ENCODE measurements at places on chromosomes 13 and 19. TPM values are rescaled to one million over a fixed set of nuclear protein-coding genes. Genes with fewer than 3 reads are reported as not detected.
A peak's percentile ranks its signal among the peaks of the same experiment; 100 is the strongest.

- DNase-seq: no peak
- H3K27me3 ChIP-seq: no peaks in the 10 kb centered on the region
- H3K4me1 ChIP-seq: peaks cover 57% of the 10 kb centered on the region
- no peak overlapping the region for H3K4me3 ChIP-seq
These were observed 44.0 kb downstream of the ATP11A start for GRCh38 chr13:112733661-112734379.

DNA sequence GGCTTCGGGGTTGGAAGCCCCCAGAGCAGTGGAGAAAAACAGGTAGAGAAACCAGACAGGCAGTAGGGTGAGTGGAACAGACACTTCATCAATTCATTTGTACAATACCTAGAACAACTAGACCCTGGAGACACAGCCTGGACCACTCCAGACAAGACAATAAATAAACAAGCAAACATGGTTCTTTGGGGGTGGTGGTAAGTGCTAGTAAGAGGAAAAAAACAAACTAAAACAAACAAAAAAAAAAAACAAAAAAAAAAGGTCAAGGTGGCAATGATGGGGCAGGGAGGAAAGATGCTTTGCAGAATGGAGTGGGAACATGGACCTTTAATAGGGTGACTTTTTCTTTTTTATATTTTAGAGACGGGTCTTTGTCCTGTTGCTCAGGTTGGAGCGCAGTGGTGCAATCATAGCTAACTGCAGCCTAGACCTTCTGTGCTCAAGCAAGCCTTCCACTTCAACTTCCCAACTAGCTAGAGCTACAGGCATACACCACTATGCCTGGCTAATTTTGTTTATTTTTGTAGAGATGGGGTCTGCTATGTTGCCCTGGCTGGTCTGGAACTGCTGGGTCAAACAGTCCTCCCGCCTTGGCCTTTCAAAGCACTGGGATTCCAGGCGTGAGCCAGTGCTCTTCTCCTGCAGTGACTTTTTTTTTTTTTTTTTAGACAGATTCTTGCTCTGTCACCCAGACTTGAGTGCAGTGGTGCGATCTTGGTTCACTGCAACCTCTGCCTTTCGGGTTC, 3.1 kb downstream of the JUNB start:
- no peaks in the 10 kb centered on the region for H3K4me1 ChIP-seq
- no peaks in the 10 kb centered on the region for H3K27me3 ChIP-seq
- peak overlapping the region; percentile 88 for H3K4me3 ChIP-seq

The CDADC1 gene
- 3.5 TPM for total RNA-seq

The DNAJC15 gene
- 14.0 TPM for total RNA-seq

- H3K27me3 ChIP-seq: no peaks in the 10 kb centered on the region
- H3K27ac ChIP-seq: no peak overlapping the region
- no peaks in the 10 kb centered on the region for H3K4me1 ChIP-seq
These were observed 44.0 kb upstream of the KPNA3 start for GRCh38 chr13:49836516-49836915.

- peaks cover 15% of the 10 kb centered on the region for H3K4me1 ChIP-seq
- H3K27ac ChIP-seq: no peak overlapping the region
- H3K36me3 ChIP-seq: peaks cover 4% of the 10 kb centered on the region
- H3K27me3 ChIP-seq: no peaks in the 10 kb centered on the region
These were observed 86.9 kb downstream of the DOCK9 start for GRCh38 chr13:98890925-98891324.

DNA sequence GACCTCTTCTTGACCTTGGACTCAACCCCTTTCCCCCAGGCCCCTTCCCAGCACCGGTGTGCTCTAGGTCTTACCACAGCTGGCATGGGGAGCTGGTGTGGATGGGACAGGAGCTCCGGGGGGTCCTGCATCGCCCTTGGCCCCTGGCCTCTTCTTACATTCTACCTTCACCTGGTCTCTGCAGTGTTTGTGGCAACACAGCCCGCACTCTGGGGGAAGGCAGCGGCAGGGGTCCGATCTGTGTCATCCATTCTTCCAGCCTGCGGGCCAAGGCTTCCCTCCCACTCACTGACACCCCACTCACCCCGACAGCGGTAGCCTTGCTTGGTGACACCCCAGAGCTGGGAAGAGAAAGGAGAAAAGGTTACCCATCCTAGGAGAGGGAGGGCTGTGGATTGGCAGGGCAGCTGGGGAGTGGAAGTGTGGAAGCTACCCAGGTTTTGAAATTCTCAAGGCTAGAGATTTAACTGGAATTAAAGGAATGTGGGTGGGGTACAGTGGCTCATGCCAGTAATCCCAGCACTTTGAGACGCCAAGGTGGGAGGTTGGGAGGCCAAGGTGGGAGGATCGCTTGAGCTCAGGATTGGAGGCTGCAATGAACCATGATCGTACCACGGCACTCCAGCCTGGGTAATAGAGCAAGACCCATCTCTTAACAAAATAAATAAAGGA, 8.3 kb downstream of the FAM98C start:
- H3K27ac ChIP-seq: no peak overlapping the region
- H3K4me3 ChIP-seq: no peak overlapping the region
- no peak for DNase-seq
- no peaks in the 10 kb centered on the region for H3K36me3 ChIP-seq
- H3K27me3 ChIP-seq: no peaks in the 10 kb centered on the region

DNA sequence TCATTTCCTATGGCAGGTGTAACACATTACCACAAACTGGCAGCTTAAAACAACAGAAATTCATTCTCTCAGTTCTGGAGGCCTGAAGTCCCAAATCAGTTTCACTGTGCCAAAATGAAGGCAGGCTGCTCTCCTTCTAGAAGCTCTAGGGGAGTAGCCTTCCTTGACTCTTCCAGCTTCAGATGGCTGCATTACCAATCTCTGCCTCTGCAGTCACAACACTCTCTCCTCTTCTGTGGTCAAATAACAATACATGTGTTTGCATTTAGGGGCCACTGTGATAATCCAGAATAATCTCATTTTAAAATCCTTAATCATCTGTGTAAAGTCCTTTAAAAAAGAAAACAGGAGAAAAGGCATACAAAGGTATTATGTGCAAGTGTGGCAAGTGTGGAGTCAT, 7.8 kb downstream of the DIAPH3 start:
- H3K4me1 ChIP-seq: no peaks in the 10 kb centered on the region
- DNase-seq: no peak
- H3K27me3 ChIP-seq: no peaks in the 10 kb centered on the region
- no peak overlapping the region for H3K4me3 ChIP-seq
- H3K27ac ChIP-seq: no peak overlapping the region

DNA sequence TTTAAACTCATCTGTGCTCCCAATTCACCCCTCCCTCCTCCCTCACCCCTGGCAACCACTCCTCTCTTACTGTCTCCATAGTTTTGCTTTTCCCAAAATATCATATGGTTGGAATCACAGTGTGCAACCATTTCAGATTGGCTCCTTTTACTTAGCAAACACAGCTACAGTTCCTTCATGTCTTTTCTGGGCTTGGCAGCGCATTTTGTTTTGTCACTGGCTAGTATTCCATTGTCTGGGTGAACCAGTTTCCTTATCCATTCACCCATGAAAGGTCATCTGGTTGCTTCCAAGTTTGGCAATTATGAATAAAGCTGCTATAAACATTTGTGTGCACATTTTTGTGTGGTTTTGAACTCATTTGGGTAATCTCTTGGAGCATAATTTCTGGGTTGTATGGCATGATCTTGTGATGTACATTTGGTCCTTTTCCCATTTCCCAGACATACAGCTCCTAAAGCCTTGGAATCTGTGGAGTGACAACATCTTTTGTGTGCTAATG, 23.9 kb upstream of the GAS6 start:
- H3K4me1 ChIP-seq: peaks cover 25% of the 10 kb centered on the region
- H3K4me3 ChIP-seq: no peak overlapping the region
- peak overlapping the region; percentile 13 for H3K27ac ChIP-seq
- no peaks in the 10 kb centered on the region for H3K27me3 ChIP-seq
- peak; percentile 58 for DNase-seq

- no peaks in the 10 kb centered on the region for H3K4me1 ChIP-seq
- no peak for DNase-seq
- no peak overlapping the region for H3K27ac ChIP-seq
- H3K36me3 ChIP-seq: no peaks in the 10 kb centered on the region
- H3K4me3 ChIP-seq: no peak overlapping the region
These were observed 8.0 kb downstream of the CYP4F22 start for GRCh38 chr19:15516363-15516762.

DNA sequence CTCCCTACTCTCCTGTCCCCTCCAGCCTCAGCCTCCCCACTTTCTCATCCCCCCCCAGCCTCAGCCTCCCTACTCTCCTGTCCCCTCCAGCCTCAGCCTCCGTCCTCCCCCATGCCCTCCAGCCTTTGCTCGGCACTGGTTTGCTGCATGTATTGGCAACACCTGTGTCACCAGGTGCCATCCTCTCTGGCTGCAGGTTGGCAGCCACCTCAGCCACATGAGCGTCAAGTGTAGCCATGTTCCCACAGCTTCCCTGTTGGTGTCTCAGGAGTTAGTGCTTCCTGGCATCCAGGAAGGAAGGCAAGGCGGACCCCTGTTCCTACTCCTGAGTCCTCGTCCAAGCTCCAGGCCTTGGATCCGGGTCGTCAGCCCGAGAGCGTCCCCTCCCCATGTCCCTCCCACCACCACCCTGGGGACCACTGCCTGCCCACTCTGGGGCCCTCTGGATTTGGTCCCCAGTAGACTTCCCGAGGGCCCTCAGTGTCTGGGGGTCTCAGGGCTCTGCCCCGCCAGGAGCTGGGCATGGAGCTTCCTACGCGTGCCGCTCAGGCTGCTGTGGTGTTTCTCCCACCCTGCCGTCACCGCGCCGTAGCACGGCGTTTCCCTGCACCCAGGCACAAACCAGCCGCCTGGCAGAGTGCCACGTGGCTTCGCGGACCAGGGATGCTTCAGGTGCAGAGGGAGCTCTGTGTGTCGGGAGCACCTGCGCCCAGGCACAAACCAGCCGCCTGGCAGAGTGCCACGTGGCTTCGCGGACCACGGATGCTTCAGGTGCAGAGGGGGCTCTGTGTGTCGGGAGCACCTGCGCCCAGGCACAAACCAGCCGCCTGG, 128.3 kb upstream of the MCF2L start:
- H3K27ac ChIP-seq: peak overlapping the region; percentile 73
- H3K27me3 ChIP-seq: no peaks in the 10 kb centered on the region
- peaks cover 33% of the 10 kb centered on the region for H3K36me3 ChIP-seq
- H3K4me3 ChIP-seq: no peak overlapping the region
- no peak for DNase-seq
- peaks cover 28% of the 10 kb centered on the region for H3K4me1 ChIP-seq

- H3K36me3 ChIP-seq: peaks cover 69% of the 10 kb centered on the region
- H3K27ac ChIP-seq: no peak overlapping the region
- DNase-seq: no peak
- no peaks in the 10 kb centered on the region for H3K27me3 ChIP-seq
These were observed 36.4 kb upstream of the EHD2 start for GRCh38 chr19:47676811-47677210.

- DNase-seq: no peak
- no peaks in the 10 kb centered on the region for H3K27me3 ChIP-seq
- no peak overlapping the region for H3K27ac ChIP-seq
- peaks cover 77% of the 10 kb centered on the region for H3K36me3 ChIP-seq
- H3K4me1 ChIP-seq: no peaks in the 10 kb centered on the region
These were observed 21.6 kb downstream of the LTBP4 start for GRCh38 chr19:40622773-40623075.

The SPIB gene
- total RNA-seq: not detected

GRCh38 chr13:34815526-34815925, 126.5 kb upstream of the NBEA start:
- H3K4me1 ChIP-seq: no peaks in the 10 kb centered on the region
- no peaks in the 10 kb centered on the region for H3K36me3 ChIP-seq
- H3K27me3 ChIP-seq: no peaks in the 10 kb centered on the region
- no peak for DNase-seq
- no peak overlapping the region for H3K4me3 ChIP-seq

DNA sequence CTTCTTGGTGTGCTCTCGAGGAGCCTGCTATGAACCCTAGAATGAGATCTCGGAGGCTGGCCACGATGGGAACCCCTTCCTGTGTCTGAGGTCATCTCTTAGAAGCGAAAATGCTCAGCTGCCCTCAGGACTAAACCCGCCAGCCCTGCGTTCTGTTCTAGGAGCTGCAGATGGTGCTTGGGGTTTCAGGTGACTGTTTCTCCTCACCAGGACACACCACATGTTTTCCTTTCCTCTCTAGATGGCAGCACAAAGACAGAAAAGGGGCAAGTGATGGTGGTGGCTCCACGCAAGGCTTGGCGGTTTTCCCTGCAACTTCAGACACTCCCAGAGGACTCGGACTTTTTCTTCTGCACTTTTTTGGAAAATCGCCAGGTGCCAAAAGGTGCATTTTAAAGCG, 60.1 kb downstream of the RNASEH2B start:
- H3K36me3 ChIP-seq: no peaks in the 10 kb centered on the region
- no peak overlapping the region for H3K4me3 ChIP-seq
- no peaks in the 10 kb centered on the region for H3K4me1 ChIP-seq
- no peak for DNase-seq
- H3K27ac ChIP-seq: no peak overlapping the region
- no peaks in the 10 kb centered on the region for H3K27me3 ChIP-seq

DNA sequence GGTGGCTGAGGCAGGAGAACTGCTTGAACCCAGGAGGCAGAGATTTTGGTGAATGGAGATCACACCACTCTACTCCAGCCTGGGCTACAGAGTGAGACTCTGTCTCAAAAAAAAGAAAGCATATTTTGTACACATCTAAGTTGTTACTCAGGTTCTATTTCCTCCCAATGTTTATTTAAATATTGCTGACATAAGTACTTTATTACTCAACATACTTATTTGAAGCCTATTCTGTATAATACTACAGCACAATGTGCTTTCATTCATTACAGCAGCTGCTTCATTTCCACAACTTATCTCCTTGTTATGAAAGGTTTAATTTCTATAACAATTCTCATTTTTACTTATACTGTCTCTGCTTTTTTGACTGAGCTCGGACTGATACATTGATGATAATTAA, 495.7 kb downstream of the SLITRK1 start:
- no peaks in the 10 kb centered on the region for H3K27me3 ChIP-seq
- H3K4me1 ChIP-seq: no peaks in the 10 kb centered on the region
- H3K36me3 ChIP-seq: no peaks in the 10 kb centered on the region
- H3K4me3 ChIP-seq: no peak overlapping the region
- DNase-seq: no peak
- H3K27ac ChIP-seq: no peak overlapping the region

The ZNF112 gene
- total RNA-seq: 6.9 TPM

The FAAP24 gene
- 0.67 TPM for total RNA-seq

- H3K4me3 ChIP-seq: no peak overlapping the region
- peaks cover 9% of the 10 kb centered on the region for H3K4me1 ChIP-seq
- H3K36me3 ChIP-seq: peaks cover 12% of the 10 kb centered on the region
- H3K27ac ChIP-seq: peak overlapping the region; percentile 64
- no peaks in the 10 kb centered on the region for H3K27me3 ChIP-seq
These were observed 30.9 kb downstream of the LAMP1 start for GRCh38 chr13:113327766-113328471.

DNA sequence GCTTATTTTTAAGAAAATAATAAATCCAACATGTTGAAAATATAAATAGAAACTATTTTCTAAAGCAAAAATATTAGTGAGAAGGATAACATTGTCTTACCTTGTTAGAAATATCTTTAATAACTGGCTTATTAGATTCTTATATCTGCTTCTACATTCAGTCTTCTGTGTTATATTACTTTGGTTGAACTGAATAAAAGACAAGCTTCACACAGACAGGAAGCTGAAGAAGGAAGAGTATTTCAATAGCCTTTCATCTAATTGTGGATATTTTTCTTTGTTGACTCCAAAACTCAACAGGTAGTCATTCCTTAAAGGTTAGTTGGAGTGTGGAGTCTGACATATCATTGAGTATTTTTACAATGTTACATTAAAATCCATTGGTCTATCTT, 10.9 kb downstream of the SETDB2 start:
- H3K27me3 ChIP-seq: no peaks in the 10 kb centered on the region
- no peak overlapping the region for H3K4me3 ChIP-seq
- peaks cover 7% of the 10 kb centered on the region for H3K4me1 ChIP-seq
- H3K27ac ChIP-seq: no peak overlapping the region
- H3K36me3 ChIP-seq: no peaks in the 10 kb centered on the region
- no peak for DNase-seq

- H3K27ac ChIP-seq: no peak overlapping the region
- no peaks in the 10 kb centered on the region for H3K27me3 ChIP-seq
- no peaks in the 10 kb centered on the region for H3K36me3 ChIP-seq
These were observed 4.7 kb downstream of the ZNF446 start for GRCh38 chr19:58480831-58481230.

Measured in right atrium auricular region (tissue), 2 donors.